ENCODE measurements at places on chromosomes 1 and 21. TPM values are rescaled to one million over a fixed set of nuclear protein-coding genes. Genes with fewer than 3 reads are reported as not detected.
A peak's percentile ranks its signal among the peaks of the same experiment; 100 is the strongest.

- no peaks in the 10 kb centered on the region for H3K36me3 ChIP-seq
- H3K4me3 ChIP-seq, result no peak overlapping the region
- no peak overlapping the region for H3K27ac ChIP-seq
- DNase-seq, result peak; percentile 70
- no peaks in the 10 kb centered on the region for H3K4me1 ChIP-seq
Observed at GRCh38 chr1:47686731-47687630, 249.1 kb downstream of the FOXD2 start.

- H3K27me3 ChIP-seq, result no peaks in the 10 kb centered on the region
- peaks cover 13% of the 10 kb centered on the region for H3K36me3 ChIP-seq
- H3K27ac ChIP-seq, result no peak overlapping the region
- no peaks in the 10 kb centered on the region for H3K4me1 ChIP-seq
- DNase-seq, result peak; percentile 3
Observed at GRCh38 chr1:214372092-214372491, 91.1 kb downstream of the SMYD2 start.

EFNA3 gene
- 22.3 TPM for total RNA-seq

GRCh38 chr1:154664331-154665002 is 56.5 kb upstream of the ADAR start:
- H3K27me3 ChIP-seq, result no peaks in the 10 kb centered on the region
- H3K4me3 ChIP-seq, result no peak overlapping the region
- no peak overlapping the region for H3K27ac ChIP-seq
- no peaks in the 10 kb centered on the region for H3K4me1 ChIP-seq
- no peak for DNase-seq

- H3K4me1 ChIP-seq, result peaks cover 41% of the 10 kb centered on the region
- no peak for DNase-seq
- no peaks in the 10 kb centered on the region for H3K36me3 ChIP-seq
- no peak overlapping the region for H3K27ac ChIP-seq
- peak overlapping the region; percentile 43 for H3K4me3 ChIP-seq
Observed at GRCh38 chr1:112718691-112719418, 3.7 kb upstream of the PPM1J start.

SPRR4 gene
- total RNA-seq, result not detected

DNA sequence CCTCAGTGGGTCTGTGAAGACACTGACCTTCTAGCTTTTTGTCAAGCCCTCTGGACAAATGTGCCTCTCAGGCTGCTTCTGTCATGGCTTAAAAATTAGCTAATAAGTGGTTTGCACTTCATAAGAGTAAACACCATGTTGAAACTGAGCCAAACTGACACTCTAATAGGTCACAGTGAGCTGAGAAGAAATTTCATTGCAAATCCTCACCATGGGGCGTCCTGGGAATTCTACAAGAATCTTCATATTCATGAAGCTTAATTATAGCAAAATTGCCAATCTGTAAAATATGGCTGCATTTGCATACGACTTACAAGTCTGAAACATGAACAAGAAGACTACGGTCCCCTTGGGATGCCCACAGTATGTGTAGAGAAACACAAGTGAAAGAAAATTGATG is 188.6 kb downstream of the DSCAM start:
- H3K27ac ChIP-seq, result no peak overlapping the region
- DNase-seq, result no peak
- H3K4me1 ChIP-seq, result no peaks in the 10 kb centered on the region
- no peaks in the 10 kb centered on the region for H3K36me3 ChIP-seq

GRCh38 chr21:20999659-21000058 is 1.4 kb downstream of the NCAM2 start:
- no peak overlapping the region for H3K4me3 ChIP-seq
- peak overlapping the region; percentile 6 for H3K27ac ChIP-seq
- no peaks in the 10 kb centered on the region for H3K27me3 ChIP-seq
- H3K36me3 ChIP-seq, result no peaks in the 10 kb centered on the region

PGBD5 gene
- 0.98 TPM for total RNA-seq

DNA sequence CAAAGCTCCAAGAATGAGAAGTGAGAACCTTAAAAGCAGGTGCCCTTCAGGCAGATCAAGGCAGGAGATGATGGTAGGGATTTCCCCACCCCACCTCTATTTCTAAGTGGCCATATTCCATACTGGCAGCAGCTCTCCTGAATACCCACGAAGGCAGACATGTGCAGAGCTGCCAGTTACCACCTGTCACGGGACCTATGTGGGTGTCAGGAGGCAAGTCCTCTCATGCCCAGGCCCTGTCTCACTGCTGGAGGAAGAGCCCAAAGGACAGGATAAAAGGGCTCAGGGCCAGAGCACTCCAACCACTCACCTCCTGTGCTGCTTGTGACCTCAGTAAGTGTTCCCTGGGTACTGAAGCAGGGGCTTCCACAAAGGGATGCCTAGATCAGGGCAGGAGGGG is 721 bp upstream of the LCE1B start:
- no peaks in the 10 kb centered on the region for H3K36me3 ChIP-seq
- no peak overlapping the region for H3K27ac ChIP-seq
- no peak overlapping the region for H3K4me3 ChIP-seq
- no peak for DNase-seq

DNA sequence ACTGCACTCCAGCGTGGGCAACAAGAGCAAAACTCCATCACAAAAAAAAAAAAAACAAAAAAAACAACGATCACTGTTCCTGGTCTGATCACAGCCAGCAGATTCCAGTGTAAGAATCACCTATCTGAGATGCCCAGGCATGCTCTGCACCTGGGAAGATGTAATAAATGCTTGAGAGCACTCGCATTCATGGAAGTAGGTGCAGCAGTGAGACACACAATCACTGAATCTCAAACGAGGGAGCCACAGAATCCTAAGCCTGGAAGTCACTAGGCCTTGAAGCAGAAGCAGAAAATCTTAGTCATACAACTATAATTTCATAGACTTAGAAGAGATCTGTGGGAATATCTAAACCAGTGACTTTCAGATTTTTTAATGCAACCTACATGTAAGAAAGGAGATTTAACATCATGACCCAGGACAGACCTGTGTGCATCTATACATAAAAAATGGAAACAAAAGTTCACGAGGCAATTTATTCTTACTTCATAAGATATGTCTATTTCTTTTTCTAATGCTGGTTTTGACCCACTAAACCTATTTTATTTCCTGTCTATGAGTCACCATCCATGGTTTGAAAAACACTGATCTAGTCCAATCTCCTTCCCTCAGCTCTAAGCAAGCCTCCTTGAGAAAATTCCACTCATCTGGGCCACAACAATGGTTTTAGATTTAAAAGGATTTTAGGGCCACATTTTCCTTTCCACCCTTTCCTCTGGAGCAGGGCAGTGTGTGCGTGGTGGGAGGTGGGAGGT is 30.4 kb downstream of the RIMS3 start:
- H3K4me3 ChIP-seq, result no peak overlapping the region
- H3K27me3 ChIP-seq, result no peaks in the 10 kb centered on the region
- H3K36me3 ChIP-seq, result no peaks in the 10 kb centered on the region
- no peak overlapping the region for H3K27ac ChIP-seq
- DNase-seq, result no peak

- no peaks in the 10 kb centered on the region for H3K27me3 ChIP-seq
- no peak overlapping the region for H3K27ac ChIP-seq
- H3K36me3 ChIP-seq, result no peaks in the 10 kb centered on the region
- no peak overlapping the region for H3K4me3 ChIP-seq
- H3K4me1 ChIP-seq, result no peaks in the 10 kb centered on the region
Observed at GRCh38 chr1:205350124-205350523, 6.6 kb downstream of the KLHDC8A start.

ECE1 gene
- total RNA-seq, result 93.8 TPM

MPL gene
- not detected for total RNA-seq

- no peaks in the 10 kb centered on the region for H3K36me3 ChIP-seq
- H3K27ac ChIP-seq, result no peak overlapping the region
Observed at GRCh38 chr1:3238703-3239278, 169.8 kb downstream of the PRDM16 start.

All from vagina (tissue), 2 donors.